ENCODE measurements at places on chromosomes 4 and X. TPM values are rescaled to one million over a fixed set of nuclear protein-coding genes. Genes with fewer than 3 reads are reported as not detected.

GAK gene
- 121 TPM for total RNA-seq

DNA sequence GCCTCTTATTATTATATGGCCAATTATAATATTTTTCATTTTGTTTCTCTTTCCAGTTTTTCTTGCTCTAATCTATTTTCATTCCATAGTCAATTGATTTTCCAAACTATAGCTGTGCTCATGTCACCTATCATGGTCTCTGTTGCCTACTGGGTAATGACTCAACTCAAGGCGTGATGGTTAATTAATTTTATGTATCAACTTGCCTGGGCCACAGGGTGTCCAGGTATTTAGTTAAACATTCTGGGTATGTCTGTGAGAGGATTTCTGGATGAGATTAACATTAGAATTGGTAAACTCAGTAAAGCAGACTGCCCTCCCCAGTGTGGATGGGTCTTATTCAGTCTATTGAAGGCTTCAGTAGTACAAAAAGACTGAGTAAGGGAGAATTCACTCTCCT lies 9.9 kb downstream of the FHIP1A start:
- no peak for DNase-seq

DNA sequence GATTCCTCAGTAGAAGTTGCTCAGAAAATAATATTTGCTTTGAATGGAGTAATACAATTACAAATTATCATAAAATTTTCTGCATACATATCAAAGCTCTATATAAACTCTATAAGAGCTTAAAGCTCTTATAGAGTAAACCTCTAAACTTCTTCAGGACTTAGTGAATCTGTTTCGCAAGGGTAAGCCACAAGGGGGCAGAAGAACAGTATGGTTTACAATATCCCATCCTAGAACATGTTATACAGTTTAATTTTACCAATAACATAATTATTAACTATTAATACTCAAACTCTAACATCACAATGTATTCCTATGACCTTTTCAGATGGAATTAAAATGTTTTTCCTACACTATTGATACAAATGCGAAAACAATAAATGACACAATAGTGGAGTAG lies 33.8 kb upstream of the SPANXN1 start:
- no peak for DNase-seq

GRCh38 chrX:1767026-1767425 lies 152.2 kb downstream of the ASMT start:
- DNase-seq: no peak

- DNase-seq: peak; percentile 56
Observed at GRCh38 chr4:48254381-48255071, 15.1 kb downstream of the TEC start.

DNA sequence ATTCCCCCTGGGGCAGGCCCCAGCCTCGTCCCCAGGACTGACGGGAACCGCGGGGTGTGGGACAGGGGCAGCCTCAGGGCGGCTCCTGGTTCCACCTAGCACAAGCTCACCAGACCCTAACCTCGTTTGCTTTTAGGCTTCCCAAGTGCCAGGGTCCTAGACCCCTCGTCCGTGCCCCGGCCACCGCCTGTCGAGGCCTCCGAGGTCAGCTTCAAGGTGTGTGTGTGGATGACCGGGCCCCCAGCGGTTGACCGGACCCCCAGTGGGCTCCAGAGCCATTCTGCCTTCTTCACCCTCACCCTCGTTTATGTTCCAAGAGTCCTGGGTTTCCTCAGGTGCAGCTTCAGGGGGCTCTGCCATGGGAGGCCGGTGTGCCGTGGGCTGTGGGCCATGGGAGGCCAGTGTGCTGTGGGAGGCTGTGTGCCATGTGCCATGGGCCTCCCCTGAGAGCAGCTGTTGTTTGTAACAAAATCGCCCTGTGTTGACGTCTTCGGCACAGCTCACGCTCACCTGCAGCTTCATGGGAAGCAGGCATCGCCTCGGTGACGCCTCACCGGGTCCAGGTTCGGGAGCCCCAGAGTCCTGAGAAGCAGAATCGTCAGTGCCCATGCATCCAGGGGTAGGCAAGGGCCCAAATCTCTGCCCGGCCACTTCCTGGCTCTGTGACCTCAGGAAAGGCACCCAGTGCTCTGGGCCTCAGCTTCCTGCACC lies 43.0 kb upstream of the HMX1 start:
- DNase-seq: no peak

DNA sequence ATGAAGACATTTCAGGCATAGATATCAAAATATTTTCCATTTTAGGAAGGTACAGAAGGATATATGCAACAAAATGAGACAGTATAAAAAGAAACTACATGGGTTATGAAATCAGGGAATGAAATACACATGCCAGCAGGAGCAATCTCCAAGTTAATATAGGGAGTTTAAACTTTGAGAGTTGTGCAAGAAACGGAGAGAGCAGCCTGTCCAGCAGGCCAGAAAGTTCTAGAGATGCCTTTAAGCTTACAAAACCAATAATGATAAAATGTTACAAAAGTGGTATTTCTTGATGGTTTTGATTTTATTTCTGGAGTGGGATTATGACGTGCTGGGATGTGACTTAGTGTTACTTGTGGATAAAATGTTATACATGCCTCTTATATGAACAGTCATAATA lies 2047.9 kb downstream of the ARAP2 start:
- DNase-seq: no peak

- DNase-seq: no peak
Observed at GRCh38 chrX:70455366-70456202, 10.9 kb downstream of the DLG3 start.

DNA sequence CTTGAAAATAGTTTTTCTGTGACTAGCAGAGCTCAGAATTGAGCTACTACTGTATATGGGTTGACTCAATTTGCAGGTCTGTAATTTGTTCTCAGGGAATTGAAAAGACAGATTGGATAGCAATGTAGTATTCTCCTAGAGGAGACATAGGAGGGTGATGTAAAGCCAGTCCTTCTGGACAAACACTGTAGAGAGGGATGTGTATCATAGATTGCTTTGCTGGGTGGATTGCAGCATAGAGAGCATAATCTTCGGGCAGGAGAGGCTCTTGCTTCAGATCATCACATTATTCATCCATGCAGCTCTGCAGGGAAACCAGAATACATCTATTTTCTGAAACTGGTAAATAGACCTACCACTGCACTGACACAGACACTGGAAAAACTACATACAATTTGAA lies 1110.5 kb downstream of the RAPGEF2 start:
- no peak for DNase-seq

DNA sequence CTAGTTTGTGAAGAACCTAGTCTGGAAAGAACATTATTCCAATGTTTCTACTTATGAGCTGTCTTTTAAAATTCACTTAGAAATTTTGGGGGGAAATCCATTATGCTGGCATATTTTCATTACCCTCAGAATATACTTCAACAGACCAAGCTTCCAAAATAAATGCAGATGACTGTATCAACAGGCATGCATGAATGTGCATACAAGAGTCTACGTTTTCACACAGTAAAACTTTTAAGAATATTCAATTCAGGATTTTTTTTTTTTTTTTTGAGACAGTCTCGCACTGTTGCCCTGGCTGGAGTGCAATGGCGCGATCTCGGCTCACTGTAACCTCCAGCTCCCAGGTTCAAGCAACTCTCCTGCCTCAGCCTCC lies 49.7 kb downstream of the ABCG2 start:
- DNase-seq: no peak
